ENCODE measurements at places on chromosomes 7 and 10.
A peak's percentile ranks its signal among the peaks of the same experiment; 100 is the strongest.

DNA sequence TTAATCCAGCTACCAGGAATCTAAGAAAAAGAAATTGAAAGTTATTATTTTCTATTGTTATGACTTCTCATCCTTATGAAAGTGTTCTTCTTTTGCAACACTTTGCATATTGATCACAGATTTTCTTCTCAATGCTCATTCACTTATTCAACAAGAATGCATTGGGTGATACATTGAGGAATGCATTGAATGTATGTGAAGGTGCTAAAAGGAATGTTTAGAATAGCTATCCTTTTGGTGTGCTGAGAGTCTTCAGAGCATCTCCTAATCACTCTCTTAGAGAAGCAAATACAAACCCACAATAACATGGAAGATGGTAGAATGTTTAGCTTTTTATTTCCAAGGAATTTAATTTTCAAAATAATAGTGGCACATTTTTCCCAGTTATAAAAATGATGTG lies 122.1 kb upstream of the KMT2E start:
- no peak for DNase-seq

DNA sequence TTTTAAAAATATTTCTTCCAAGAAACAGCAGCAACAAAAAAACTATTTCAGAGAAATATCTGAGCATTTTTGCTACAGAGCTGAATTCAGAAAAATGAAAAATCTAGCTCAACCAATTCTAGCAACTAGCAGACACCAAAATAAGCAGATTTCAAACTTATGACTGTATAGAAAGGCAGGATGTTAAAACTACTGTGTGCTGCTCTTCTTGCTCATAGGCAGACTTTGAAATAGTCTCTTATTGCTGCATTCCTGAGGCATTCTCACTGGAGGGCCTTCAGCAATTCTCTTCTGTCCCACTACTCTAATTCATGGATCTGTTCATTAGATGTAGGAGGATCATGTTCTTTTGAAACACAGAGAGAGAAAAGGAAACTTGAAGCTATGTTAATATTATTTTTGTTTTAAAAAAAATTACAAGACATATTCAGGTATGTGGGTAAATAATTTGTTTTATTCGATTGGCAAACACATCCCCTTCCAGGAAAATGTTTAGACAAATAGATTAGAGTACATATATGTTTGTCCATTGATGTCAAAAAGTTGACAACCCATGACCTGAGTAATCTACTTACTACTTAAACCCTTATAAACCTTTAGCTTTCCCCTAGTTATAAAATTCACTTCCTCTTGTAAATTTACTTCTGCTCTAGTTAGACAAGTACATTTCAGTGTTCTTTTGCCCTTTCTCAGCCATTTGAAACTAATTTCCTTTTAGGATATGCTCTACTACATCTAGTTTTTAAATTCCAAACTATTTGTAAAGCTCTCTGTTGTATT lies 428.2 kb upstream of the POT1 start:
- DNase-seq = no peak

GRCh38 chr7:78429878-78430277 lies 631.3 kb downstream of the PHTF2 start:
- DNase-seq = no peak

- peak; percentile 36 for DNase-seq
Measured at GRCh38 chr10:77111611-77112550, 525.7 kb downstream of the KCNMA1 start.

DNA sequence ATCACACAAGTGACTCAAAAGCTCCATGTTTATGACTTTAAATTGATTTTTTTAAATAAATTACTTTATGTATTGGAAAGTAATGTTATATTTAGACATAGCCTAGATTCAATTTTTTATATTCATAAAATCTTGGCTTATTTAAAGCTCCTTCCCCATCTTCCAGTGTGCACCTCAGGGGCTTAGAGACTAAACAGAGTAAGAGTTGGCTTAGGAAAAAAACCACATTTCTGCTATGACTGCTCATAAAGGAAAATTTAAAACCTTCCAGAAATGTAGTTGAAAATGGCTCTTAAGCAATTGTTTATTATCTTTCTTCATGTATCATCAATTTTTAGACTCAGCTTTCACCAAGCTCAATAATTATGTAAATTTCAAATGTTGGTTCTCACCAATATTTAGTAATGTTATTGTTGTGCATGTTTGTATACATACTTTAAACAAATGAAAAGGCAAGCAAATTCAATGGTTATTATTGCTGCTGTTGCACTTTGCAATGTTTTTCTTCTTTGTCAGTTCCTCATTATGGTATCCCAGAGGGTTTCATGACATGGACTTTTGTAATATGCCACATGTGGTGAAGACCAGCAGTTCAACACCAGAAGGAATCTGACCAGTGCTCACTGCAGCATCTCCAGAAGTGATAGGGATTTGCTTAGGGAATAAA lies 700.1 kb upstream of the ANKRD30A start:
- DNase-seq = no peak

DNA sequence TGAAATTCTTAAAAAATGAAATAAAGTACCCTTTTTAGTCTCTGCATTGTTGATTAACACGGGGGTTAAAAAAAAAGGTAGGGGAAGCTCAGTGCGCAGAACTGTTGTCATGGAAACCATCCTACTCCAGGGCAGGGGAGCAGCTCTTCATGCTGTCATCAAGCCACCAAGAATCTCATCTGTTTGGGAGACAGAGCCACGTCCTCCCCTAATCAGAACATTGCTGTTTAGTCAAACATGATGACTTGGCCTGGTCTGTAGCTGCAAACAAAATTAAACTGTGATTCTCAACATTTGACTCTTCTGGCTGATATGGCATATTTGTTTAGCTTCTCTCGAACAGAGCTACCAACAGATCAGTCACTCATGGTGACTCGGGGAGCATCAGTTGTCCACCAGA lies 254.4 kb upstream of the KLF14 start:
- no peak for DNase-seq

- DNase-seq = peak; percentile 13
Measured at GRCh38 chr10:61284222-61284890, 168.8 kb downstream of the TMEM26 start.

DNA sequence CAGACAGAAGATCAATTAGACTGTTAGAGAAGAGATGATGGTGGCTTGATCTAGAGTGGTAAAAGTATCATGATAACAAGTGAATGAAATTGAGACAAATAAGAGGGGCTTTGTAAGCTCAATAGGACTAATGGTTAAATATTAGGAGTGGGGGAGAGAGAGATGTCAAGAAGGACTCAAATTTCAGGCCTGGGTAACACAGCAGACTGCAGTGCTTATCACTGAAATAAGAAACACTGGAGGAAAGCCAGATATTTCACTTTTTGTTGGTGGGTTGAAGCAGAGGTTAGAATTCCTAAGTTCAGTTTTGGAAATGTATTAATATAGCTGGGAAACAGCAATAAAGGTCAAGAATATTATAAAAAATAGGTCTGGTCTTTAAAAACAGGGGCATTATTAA lies 74.6 kb downstream of the ORC5 start:
- DNase-seq = no peak

DNA sequence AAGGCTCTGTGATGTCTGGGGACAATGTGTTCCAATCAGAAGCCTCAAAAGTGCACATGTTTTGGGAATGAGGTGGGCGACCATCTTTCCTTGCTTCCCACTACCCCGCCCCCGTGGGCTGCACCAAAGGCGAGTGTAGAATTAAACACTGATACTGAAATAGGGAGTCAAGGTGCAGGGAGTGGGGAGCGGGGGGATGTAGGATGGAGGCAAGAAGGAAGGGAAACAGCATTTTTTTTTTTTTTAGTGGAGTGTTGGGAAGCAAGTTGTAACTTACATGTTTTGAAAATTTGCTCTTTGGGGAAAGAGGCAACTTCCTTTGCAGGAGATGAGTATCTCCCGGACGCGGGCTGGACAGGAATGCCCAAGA lies 484 bp upstream of the DLX5 start:
- DNase-seq = no peak

GRCh38 chr10:34565934-34566333 lies 249.2 kb downstream of the PARD3 start:
- no peak for DNase-seq

GRCh38 chr7:2355705-2356008 lies 1.0 kb downstream of the EIF3B start:
- DNase-seq = no peak

GRCh38 chr7:128004623-128005022 lies 26.6 kb downstream of the LRRC4 start:
- no peak for DNase-seq

DNA sequence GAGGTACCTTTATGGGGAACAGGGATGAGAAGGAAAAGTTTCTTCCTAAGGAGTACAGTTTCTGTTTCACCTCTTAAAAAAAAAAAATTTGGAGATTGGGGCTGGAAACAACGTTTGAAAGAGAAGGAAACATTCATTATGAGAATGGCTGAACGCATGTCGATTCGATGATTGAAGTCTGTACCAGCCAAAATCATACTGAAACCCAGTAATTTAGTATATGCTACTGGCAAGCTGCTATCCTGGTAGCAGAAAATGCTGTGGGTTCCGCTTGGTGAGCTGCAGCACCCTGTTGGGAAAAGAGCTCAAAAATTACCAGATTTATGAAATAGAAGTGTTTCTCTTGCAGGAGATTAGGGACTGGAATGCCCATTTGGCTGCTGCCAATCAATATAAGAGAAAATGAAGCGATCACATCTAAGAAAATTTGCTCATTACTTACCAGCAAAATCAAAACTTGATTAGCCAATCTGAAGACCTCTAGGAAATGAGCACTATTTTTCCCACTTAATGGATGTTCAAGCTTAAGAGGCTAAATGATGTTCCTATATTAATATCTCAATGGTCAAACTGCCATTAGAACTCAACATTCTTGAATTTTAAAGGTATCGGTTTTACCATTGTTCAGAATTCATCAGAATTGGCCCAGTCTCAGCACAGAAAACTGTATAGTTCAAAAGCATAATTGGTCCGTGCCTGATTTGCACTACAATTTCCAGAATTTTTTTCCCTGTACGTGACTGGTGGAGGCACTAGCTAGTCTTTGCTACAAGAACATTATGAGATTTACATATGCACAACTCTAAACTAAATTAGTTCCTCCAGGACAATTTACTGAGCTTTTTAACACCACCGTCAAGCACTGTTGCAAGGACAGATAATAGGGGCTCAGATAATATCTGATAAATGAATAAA lies 1.2 kb upstream of the ITGB1 start:
- peak; percentile 46 for DNase-seq

DNA sequence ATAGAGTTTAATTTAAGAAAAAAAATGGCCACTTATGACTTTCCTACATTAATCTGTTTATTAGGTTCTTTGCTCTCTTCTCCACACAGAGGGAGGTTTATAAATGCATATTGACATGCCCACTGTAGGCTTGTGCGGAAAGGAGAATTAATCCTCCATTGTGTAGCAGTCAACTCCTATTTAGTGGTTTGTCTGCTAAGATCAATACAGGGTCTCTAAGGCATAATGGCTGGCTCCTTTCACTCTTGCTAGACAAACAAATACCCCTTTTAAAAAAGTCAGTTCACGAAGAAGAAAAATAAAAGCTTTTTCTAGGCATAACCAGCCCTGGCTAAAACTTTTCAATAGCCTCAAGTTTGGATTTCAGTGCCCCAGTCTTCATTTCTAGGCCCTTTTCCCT lies 141.6 kb downstream of the TSPAN12 start:
- DNase-seq = no peak

DNA sequence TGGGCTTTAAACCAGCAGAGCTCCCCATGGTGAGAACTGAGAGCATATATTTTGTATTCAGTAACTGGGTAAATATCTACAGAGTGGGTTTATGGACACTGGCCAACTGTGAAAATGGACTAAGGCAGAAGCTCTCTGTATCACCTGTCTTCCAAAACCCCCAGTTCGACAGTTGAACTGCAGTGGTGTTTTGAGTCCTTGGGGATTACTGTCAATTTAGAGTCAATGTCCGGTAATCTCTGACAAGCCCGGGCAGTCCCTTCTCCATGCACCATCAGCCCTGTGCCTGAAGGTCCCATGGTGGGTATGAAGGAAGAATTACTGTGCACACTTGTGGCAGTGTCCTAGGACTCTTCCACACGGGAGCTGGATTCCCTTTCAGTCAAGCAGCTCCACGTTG lies 235.0 kb downstream of the CCSER2 start:
- DNase-seq = no peak

GRCh38 chr10:5890452-5890915 lies 441 bp downstream of the FBH1 start:
- no peak for DNase-seq

DNA sequence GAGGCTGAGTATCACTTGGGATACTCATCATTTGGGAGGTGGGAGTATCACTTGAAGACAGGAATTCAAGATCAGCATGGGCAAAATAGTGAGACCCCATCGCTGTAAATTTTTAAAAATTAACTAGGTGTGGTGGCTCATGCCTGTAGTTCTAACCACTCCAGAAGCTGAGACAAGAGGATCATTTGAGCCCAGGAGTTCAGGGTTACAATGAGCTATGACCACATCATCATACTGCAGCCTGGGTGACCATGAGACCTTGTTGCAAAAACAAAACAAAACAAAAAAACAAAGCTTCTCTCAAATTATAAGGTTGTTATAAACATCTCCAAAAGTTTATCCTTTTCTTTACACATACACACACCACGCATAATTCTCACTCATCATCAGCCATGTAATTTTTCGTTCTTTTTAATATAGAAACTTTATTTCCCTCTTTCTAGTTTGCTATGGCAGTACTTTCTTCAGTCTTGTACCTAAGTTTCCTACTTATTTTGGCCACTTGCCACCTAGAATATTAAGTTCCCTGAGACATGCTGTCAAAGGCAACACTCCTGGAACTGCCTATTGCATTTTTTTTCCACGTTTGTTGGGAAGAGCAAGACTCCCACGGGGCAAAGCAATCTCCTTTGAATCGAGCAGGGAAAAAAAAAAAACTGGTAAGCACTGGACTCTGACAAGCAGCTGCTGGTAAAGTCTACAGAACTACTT lies 37.1 kb downstream of the SKIDA1 start:
- DNase-seq = no peak

- no peak for DNase-seq
Measured at GRCh38 chr10:12811826-12812225, 189.7 kb downstream of the CCDC3 start.

GRCh38 chr10:119538632-119539358 lies 3.7 kb downstream of the RGS10 start:
- no peak for DNase-seq

DNA sequence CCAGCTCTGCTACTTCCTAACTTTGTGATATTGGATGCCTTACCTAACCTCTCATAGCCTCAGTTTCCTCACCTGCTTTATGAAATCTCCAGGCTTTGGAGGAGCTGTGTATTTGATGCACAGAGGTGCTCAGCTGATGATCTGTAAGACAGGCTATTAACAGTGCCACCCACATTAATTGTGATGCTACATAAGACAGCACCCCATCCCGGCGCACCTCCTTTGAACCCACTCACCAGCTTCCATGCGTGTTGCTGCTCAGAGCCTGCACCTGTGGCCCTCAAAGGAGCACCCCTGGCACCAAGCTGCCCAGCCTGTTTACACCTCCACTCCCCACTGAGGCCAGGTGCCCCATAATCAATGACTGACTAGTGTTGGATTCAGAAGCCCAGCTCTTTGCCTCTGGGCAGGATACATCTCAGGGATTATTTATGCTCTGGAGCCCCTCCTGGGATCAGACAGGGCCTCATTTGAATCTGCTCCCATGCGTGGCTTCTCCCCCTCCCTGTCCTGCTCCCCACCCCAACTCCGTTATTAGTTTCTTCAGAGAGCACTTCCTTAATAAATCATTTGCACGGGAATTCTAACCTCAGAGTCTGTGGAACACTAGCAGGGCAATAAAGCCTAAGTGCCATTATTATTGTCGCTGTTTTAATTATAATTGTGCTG lies 87.7 kb downstream of the GFRA1 start:
- DNase-seq = no peak

GRCh38 chr7:150308575-150308974 lies 14.6 kb upstream of the LRRC61 start:
- no peak for DNase-seq

Data from large intestine (tissue), 12 donors.